Activated T-helper 1 cell treated with anti-CD3 and anti-CD28 coated beads, Interleukin-2, amount 50 U/mL, for 16 hours (primary cell): ENCODE measurements at places on chromosomes 7 and 10.

GRCh38 chr10:124074501-124075109 is 18.8 kb downstream of the CHST15 start:
- no peak for DNase-seq

- no peak for DNase-seq
Measured at GRCh38 chr7:18724318-18724717, 228.8 kb downstream of the HDAC9 start.

DNA sequence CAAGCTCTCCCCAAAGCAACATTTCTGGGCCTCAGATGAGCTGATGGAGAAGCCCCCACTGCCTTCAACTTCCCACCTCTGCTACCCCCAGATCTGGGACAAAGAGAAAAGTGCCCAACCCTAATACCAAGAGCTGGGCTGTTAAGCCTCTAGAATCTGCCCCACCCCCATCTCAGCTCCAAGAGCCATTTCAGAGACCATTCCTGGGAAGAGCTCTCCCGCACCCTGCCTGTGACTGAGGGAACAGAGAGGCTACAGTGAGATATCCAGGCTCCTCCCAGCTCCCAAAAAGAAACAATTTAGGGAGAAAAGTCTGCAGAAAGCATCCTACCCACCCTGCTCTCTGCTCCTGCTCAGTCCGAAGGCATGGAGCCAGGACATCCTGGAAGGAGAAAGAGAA is 2.5 kb upstream of the KCNH2 start:
- DNase-seq: no peak

DNA sequence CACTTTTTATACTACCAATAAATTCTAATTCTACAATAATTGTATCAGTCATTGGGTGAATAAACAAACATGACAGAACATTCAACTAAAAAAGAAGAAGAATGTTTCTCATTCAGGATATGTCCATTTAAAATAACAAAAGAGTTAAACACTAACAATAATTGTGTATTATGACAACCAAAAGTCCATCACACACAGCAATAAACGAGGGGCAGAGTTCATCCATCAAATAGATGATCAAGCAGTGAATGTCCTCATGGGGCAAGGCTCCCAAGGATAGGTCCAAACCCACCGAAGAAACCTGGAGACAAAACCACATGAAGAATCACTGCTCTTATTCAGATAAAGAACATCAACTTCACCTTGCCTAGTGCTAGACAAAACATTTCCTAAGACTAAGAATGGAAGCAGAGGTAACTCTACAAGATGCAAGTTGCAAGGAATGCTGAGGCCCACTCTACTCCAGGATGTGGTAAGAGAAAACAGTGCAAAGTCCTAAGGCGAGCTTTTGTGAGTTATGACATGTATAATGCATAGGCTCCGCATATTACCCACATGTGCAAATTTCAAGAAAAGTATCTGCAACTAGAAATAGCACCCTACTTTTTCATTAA is 115.1 kb downstream of the PARD3 start:
- DNase-seq: no peak

DNA sequence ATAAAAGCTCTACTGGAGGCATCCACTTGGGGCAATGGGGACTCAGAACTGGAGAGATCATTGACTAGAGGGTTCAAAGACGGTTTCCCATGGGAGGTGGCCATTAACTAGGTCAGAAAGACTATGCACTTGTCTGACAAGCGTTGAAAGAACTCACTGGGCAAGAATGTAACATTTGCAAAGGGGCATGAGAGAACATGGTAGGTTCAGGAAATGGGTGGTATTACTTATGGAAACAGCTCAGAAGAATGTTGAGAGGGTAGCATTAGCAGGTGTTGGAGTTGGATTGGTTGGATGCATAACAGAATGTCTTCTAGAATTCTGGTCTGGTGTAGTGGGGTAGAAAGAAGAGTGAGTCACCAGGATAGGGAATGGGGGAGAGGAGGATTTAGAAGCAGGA is 119.1 kb upstream of the CDCA7L start:
- DNase-seq: no peak

GRCh38 chr10:124470544-124471434 is 9.2 kb downstream of the LHPP start:
- no peak for DNase-seq

DNA sequence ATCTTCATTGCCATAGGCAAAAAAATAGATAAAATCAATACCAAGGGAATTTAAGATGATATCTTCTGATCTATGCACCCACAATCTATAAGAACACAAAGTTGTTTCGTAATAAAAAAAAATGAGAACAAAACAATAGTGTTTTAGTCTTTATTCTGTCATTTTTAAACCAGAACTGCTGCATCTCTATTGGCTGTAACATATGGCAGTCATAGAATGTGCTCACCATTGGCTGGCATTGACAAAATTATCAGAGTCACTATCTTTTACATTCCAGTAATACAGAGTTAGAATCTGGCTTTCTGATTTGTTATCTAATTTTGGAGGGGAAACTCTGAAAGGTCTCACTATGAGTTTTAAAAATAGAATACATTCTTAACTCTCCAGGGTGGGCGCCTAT is 138.6 kb upstream of the CCDC6 start:
- DNase-seq: no peak

DNA sequence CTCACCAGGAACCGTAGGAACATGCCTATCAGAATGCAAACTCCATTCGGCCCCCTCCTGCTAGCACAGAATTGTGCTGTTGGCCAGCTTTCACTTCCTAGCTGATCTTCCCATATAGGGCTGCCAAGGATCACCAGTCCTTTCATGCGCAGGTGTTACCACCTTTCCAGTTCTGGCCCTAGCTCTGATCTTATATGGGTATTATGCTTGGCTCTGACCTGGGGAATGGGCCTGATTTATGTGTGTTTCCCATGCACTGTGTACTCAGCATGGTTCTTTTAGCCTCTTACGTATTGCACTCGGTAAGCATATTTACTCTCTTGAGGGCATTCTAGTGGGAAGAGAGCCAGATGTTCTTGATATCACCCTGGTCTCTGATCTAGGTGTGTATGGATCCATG is 11.1 kb downstream of the SLC35G1 start:
- no peak for DNase-seq

- DNase-seq: no peak
Measured at GRCh38 chr10:74012480-74012879, 14.6 kb downstream of the VCL start.

- no peak for DNase-seq
Measured at GRCh38 chr7:111492234-111492633, 70.1 kb downstream of the IMMP2L start.

DNA sequence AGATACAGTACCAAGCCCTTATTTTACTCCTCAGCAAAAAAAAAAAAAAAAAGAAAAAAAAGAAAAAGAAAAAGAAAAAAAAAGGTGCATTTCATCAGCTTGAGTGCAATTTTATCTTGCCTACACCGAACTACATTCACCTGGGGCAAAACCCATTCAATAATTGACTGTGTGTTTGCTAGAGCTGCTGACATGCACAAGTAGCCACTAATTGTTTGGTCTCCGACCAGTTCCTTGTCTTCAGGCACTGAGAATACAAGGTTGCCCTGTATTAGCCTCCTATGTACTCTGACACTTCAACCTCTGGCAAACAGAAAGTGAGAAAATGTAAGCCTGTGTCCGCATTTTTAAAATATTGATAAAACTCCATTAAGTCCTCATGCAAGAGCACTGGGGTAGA is 1579.4 kb upstream of the LRRTM3 start:
- DNase-seq: no peak

GRCh38 chr10:132575320-132576201 is 38.0 kb downstream of the INPP5A start:
- no peak for DNase-seq

- no peak for DNase-seq
Measured at GRCh38 chr7:114540291-114540690, 125.7 kb downstream of the FOXP2 start.
